Stimulated activated CD4-positive, alpha-beta T cell treated with anti-CD3 and anti-CD28 coated beads, Interleukin-2, amount 100 ng/mL, for 24 hours (primary cell): ENCODE measurements at places on chromosomes 2 and 18.

DNA sequence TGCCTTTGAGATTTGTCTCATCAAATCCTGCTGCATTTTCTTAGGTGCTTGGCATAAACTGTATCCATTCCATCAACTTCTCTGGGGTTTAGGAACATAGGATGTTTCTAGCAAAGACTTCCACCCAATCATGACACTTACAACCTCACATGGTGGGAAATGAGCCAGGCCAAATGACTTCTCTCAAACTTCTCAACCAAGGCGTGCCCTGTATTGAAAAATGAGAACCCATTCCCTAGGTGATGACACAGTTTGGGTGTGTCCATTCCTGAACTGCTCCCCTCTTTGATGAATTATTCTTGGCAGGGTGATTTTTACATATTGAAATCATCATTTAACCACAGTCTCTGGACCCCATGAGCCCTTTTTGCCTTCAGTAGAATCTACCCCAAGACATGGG is 161.1 kb downstream of the EN1 start:
- DNase-seq = no peak

- DNase-seq = no peak
These were observed 99.1 kb downstream of the GREB1L start for GRCh38 chr18:21341141-21341540.

GRCh38 chr2:232997749-232998665 is 15.0 kb downstream of the NGEF start:
- no peak for DNase-seq

DNA sequence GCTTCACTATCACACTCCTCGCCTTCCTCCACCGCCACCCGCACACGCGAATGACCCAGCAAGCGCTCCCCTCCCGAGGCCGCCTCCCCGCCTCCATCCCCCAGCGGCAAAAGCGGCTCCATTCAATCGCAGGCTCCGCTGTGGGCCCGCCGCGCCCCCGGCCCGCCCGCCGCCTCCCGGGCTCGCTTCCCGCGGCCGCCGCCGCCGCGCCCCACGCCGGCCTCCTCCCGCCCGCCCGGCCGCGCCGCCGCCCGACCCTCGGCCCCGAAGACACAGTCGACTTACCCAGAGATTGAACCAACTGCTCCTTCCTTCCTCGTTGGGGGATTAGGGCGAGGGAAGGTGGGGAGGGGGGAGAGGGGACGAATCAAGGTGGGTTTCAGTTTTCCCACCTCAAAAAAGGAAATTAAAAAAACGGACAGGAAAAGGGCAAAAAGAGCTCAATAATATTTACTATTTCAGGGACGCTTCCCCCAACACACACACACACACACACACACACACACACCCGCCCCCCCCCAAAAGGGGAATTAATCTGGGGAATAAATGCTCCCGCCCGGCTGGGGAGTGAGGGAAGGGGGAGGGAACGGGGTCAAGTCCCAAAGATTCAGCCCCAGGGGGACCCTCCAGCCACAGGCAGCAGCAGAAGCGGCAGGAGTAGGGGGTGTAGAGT is 743 bp downstream of the XPO1 start:
- DNase-seq = no peak

- no peak for DNase-seq
These were observed 180.9 kb downstream of the SMAD2 start for GRCh38 chr18:47749600-47749973.

DNA sequence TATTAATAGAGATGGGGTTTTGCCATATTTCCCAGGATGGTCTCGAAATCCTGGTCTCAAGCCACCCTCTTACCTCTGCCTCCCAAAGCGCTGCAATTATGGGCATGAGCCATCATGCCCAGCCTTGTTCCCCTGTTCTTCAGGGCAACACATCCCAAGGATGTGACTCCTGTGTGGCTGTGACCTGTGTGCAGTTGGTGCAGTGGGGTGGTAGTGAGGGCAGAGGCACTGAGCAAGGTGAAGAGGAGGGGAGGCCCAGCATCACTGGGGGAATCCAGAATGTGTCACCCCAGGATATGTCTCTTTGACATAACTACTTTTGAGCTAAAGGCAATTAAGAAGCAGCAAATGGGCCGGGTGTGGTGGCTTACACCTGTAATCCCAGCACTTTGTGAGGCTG is 23.4 kb downstream of the CENPA start:
- no peak for DNase-seq

GRCh38 chr2:120865656-120866055 is 130.0 kb downstream of the GLI2 start:
- DNase-seq = no peak

- DNase-seq = no peak
These were observed 665 bp upstream of the HRH4 start for GRCh38 chr18:24459772-24460171.

DNA sequence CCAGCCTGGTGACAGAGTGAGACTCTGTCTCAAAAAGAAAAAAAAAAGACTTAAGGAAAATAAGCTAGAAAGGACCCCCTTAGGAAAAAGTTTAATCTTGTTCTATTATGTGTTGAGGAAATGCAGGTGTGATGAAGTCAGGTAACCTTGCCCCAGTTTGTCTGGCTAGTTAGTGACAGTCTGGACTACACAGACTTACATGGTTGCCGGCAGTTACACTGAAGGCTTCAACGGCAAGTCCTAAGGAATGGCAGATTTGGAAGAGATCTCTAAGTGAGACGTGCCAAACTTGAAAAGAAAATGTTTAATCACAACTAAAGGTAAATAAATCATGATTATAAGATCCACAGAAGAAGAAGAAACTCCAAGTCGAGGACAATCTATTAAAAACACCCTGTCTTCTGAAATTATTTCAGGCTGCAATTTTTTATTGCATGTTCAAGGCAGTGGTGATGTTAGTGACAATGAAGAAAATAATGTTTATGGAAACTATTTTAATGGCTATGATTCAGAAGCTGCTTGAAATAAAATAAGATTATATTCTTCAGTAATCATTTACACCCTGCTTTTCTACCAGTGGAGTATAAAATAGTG is 84.2 kb downstream of the TTC27 start:
- no peak for DNase-seq

DNA sequence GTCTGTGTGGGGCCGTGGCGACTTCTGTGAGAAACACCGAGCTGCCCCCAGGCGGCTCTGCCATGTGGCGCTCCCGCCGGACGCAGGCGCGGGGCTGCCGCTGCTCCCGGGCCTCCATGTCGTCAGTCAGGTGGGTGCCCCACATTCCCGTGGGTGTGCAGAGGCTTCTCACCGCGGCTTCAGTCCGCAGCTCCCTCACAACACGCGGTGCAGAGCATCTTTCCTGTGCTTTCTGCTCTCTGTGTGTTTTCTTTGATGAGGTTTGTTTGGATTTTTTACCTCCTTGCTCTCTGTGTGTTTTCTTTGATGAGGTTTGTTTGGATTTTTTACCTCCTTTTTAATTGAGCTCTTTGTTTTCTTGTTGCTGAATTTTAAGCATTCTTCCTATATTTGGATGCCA is 13.0 kb downstream of the AQP12A start:
- DNase-seq = peak; percentile 43

DNA sequence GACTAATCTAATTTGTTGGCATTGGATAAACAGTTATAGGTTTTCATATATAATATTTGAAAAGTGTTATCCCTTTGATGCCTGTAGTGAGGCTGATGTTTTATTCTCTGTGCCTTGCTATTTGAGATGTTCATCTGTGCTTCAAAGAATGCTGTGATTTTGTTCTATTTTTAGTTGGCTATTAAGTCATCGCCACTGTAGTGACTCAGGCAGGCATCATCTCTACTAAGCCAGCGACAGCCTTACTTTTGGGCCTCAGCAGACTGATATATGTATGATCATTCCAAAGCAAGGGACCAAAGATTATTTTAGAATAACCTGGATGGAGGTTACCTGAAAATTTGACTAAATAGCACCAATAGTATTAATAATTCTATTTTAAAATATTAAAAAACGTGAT is 1674.5 kb upstream of the NXPH2 start:
- DNase-seq = no peak

DNA sequence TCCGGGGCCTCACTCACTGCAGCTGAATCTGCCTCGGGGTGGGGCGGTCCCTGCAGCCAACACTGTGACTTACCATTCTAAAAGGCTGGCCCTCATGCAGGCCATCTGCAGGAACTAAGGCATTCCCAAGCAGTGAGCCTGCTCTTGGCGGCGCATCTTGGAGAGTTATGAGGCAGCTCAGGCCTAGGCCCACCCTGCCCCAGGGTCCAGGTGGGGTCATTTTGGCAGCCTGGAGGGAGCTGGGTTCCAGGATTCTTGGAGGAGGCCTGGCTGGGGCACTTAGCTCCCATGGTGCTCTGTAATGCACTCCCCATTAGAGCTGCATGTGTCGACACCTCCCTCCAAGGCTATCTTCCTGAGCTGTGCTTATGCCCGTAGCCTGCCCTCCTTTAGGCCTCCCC is 14.8 kb upstream of the BIN1 start:
- no peak for DNase-seq

DNA sequence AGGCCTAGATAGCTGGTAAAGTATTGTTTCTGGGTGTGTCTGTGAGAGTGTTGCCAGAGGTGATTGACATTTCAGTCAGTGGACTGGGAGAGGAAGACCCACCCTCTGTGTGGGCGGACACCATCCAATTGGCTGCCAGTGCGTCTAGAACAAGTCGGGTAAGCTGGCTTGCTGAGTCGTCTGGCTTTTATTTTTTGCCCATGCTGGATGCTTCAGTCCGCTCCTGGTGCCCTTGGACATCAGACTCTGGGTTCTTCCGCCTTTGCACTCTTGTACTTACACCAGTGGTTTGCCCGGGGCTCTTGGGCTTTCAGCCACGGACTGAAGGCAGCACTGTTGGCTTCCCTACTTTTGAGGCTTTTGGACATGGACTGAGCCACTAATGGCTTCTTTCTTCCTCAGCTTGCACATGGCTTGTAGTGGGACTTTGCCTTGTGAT is 24.3 kb downstream of the DIS3L2 start:
- DNase-seq = no peak

DNA sequence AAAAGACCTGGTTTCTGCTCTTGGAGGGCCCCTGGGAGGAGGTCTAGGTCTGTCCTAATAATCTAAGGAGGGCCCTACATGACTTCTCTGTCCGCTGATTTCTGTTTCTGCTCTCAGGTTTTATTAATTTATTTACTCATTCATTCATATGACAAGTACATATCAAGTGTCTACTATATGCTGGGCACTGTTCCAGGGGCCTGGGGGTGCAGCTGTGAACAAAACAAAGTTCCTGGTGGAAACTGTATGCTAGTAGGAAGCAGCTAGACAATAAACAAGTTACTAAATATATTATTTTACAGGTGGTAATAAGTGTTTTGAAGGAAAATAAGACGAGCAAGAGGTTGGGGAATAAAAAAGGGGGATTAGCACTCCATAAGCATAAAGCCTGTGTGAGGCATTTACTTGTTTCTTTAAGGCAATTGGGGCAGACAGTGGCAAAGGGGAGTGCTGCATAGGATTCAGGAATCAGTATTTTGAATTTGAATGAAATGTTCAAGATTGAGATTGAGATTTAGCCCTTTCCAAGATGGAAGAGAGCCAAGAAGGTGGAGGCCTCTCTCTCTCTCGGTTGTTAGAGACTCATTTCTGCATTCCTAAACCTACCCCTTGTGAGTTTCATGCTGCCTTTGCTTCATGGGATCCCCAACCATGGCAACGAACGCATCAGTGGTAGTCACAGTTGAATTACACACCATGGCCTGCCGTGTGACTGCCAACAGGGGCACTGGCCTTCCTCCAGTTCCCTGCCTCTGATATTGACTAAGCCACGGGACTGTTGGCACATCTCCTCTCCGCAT is 28.3 kb downstream of the DRC1 start:
- no peak for DNase-seq

DNA sequence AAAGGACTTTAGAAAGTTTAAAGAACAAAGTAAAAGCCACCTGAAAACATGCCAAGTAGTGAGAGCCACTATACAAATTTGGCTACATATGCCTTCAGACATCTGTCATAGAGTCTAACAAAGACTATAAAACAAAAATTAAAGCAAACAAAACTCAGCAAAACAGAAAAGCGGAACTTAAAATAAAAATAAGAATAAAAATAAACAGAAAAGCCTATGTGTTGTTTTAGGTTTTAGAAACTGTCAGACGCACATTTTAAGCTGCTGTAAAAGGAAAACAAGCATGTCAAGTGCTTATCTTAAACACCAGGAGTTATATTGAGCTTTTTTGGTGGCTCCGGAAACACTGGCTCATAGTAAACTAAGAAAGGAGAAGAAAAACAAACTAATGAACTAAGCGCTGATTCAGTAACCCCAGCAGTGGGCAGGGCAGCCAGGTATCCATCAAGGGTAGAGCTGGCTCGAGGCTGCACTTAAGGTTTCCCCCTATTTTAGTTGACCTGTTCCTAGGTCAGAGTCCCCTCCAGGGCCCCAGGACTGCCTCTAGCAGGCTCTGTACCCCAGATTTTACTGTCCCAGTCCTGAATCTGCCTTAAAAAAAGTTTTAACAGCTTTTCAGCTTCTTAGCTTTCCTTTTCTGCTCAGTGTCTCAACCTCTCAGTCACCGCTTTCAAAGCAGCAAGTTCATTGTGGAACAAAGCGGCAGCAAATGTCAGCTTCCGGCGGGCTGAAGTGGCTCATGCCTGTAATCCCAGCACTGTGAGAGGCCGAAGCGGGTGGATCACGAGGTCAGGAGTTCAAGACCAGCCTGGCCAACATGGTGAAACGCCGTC is 15.4 kb upstream of the RMC1 start:
- peak; percentile 37 for DNase-seq

DNA sequence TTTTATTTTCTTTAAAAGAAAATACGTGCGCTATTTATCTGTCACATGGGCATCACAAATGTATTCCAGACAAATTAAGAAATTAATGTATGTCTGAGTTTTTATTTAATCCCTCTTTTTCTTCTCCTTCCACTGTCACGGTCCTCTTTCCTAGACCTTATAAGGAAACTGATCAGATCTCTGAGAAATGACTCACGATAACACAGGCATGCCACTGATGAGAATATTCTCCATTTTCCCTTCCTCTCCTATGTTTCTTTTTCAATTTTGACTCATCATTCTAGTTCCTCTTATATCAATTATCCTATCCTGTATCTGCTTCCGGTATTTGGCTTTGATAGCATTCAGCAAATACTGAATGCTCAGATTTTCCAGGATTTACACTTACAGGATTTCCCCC is 121.8 kb downstream of the DSC3 start:
- no peak for DNase-seq

DNA sequence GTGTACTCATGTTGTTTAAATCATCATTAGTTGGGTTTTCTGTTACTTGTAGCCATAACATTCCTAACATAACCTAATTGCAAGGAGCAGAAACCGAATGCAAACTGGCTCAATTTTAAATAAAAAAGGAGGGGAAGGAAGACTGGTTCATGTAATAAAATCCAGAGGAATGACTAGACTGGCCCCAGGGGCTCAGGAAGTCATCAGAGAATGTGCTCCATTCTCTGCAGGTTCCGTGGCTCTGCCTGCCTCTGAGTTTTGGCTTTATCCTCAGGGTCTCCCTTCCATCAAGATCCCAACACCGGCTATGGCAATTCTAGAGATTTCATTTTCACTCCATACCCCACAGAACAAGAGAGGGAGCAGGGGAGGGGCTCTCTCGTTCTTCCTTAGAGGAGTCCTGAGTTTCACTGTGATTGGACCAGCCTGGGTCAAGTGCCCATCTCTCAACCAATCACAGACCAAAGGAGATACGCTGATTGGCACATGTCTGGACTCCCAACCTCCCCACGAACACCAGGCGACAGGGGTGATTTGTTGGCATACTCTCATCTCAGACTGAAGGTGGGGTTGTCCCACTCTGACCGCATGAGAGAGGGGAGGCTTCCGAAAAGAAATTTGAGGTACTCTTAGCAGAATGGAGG is 64.8 kb downstream of the NPPC start:
- no peak for DNase-seq
